ENCODE measurements at places on chromosomes 1 and 21. TPM values are rescaled to one million over a fixed set of nuclear protein-coding genes. Genes with fewer than 3 reads are reported as not detected.

The MANEAL gene
- 8.7 TPM for total RNA-seq

The HOOK1 gene
- 8.9 TPM for total RNA-seq

The SPATA21 gene
- not detected for total RNA-seq

The KDF1 gene
- 11.0 TPM for total RNA-seq

The RNF2 gene
- 17.1 TPM for total RNA-seq

The AQP10 gene
- total RNA-seq, result not detected

The TSPEAR gene
- not detected for total RNA-seq

The FAM177B gene
- total RNA-seq, result not detected

The ESRRG gene
- 0.34 TPM for total RNA-seq

The LCE1F gene
- not detected for total RNA-seq

The XCL2 gene
- not detected for total RNA-seq

The CD52 gene
- total RNA-seq, result 1.2 TPM

The RIPPLY3 gene
- 0.92 TPM for total RNA-seq

The LEFTY1 gene
- total RNA-seq, result not detected

The TIAM1 gene
- 6.7 TPM for total RNA-seq

The WNT4 gene
- total RNA-seq, result 0.58 TPM

The GPX7 gene
- 33.1 TPM for total RNA-seq

The SCCPDH gene
- 40.1 TPM for total RNA-seq

The FCRL5 gene
- total RNA-seq, result not detected

The FALEC gene
- total RNA-seq, result not detected

The TFF2 gene
- not detected for total RNA-seq

The TAL1 gene
- total RNA-seq, result 0.71 TPM

The CFAP74 gene
- total RNA-seq, result not detected

The MAP10 gene
- 3.7 TPM for total RNA-seq

The S100A13 gene
- 183 TPM for total RNA-seq

The CRNN gene
- total RNA-seq, result not detected

The CNIH3 gene
- 4.0 TPM for total RNA-seq

The CCDC190 gene
- total RNA-seq, result not detected

The USH2A gene
- not detected for total RNA-seq

The PDE9A gene
- 3.9 TPM for total RNA-seq

The GJC2 gene
- total RNA-seq, result 0.38 TPM

The PRAMEF8 gene
- not detected for total RNA-seq

The REN gene
- total RNA-seq, result 5.2 TPM

The TMEM269 gene
- total RNA-seq, result 0.04 TPM

The SV2A gene
- total RNA-seq, result 13.2 TPM

The DCDC2B gene
- not detected for total RNA-seq

The NTMT2 gene
- not detected for total RNA-seq

The C1orf115 gene
- 8.4 TPM for total RNA-seq

The NAV1 gene
- 43.0 TPM for total RNA-seq

The SELL gene
- total RNA-seq, result not detected

The AMIGO1 gene
- 2.8 TPM for total RNA-seq

The NR5A2 gene
- total RNA-seq, result not detected

The CLIC4 gene
- total RNA-seq, result 224 TPM

The PDE4B gene
- total RNA-seq, result 0.33 TPM

The HUNK gene
- 2.8 TPM for total RNA-seq

The CHI3L1 gene
- 1.5 TPM for total RNA-seq

The FMO3 gene
- not detected for total RNA-seq

The ATP1A4 gene
- not detected for total RNA-seq

The MTOR gene
- total RNA-seq, result 41.3 TPM

The TRIM67 gene
- 0.63 TPM for total RNA-seq

The TP73 gene
- 0.04 TPM for total RNA-seq

Data from kidney epithelial cell (primary cell).